ENCODE measurements at places on chromosomes 6 and 20.
A peak's percentile ranks its signal among the peaks of the same experiment; 100 is the strongest.

DNA sequence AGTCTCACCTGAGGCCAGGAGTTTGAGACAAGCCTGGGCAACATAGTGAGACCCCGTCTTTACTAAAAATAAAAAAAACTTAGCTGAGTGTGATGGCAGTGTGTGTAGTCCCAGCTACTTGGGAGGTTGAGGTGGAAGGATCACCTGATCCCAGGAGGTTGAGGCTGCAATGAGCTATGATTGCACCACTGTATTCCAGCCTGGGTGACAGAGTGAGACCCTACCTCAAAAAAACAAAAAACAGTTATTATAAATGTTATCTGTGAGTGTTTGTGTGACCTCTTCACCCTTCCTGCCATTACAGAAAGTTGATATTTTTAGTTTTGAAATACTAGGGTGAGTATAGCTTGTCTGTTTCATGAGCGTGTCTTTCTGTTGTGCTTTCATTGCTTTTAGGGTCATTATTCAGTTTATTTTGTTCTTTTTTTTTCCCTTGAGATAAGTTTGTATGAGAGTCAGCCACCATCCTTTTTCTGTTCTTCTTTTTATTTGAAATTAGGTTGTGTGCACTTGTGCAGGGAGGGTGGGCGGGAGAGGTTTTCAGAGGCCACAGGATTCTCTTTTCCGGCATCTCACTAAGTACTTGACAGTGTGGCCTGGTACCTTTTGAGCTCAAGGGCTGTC is 26.2 kb downstream of the CDYL start:
- no peak for DNase-seq

- no peak for DNase-seq
Observed at GRCh38 chr20:5065166-5065878, 54.4 kb downstream of the PCNA start.

DNA sequence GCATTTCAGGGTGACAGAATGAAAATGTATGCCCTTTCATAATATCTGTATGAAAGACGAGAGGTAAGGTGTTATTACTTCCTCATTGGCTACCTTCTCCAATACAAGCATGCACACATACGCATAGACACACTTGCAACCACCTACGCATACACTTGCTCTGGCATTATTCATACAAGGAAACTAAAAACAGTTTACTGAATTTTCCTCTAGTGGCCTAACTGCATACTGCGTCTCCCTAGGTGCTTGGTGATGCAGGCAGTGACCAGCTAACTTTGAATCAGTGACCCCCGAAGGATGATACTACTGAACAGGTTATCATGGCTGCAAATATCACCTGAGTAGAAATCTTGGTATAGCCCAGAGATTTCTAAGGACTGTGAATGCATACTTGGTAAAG is 593.1 kb downstream of the PKHD1 start:
- DNase-seq = no peak

- no peak for DNase-seq
Observed at GRCh38 chr6:72826037-72826436, 204.2 kb downstream of the KCNQ5 start.

DNA sequence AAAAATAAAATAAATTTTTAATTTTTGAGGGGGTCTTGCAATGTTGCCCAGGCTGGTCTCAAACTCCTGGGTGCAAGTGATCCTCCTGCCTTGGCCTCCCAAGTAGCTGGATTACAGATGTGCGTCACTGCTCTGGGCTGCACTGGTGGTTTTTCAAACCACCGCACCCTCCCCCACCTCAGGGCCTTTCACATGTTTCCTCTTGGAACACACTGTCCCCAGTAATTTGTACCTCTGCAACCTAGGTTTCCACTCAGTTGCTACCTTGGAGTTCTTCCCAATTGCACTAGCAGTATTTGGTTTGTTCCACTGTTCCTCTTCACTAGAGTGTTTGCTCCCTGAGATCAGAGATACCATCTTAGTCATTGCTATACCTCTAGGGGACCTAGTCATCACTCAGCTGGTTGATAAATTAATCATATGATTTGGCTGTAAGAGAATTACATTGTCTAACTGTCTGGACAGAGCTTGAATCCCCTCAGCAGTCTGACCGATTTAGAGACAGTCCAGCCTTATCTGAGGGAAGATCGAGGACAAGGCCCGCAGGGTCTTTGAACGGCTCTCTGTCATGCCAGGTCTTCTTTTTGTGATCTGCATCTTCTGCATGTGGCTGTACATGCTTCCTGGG is 32.0 kb downstream of the CEP43 start:
- no peak for DNase-seq

DNA sequence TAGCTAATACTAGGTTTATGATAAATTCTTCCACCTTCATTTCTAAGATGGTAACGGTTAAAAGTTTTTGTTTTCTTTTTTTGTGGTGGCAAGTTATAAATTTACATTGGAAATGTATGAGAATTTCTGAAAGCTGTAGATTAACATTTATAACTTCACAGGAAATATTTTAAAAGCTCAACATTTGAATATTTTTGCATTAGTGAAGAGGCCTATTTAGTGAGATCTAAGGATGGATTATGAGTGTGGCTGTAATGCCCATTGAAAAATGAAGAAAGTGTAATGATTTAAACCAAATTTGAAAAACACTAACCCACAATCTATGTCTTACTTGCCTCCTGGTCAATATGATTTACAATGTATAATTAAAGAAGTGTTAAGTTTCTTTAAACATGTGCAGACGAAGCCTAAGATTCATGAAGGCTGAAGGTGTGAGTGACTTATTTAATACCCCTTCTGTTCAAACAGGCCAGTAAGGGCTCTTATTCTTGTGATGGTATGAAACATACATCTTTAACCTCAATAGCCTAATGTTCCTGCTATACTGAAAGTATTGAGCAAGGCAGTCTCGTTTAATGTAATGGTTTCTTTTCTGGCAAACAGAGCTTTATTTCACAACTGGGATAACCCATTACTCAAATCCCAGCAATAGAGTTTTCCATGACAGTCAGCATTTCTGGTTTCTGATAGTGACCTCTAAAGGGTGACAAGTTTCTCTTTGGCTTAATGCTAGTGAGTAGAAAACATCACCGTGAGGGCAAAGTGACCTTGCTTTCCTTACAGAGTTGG is 13.2 kb downstream of the HDGFL1 start:
- DNase-seq = no peak

- no peak for DNase-seq
Observed at GRCh38 chr6:128202169-128202765, 301.4 kb upstream of the THEMIS start.

GRCh38 chr6:381742-382461 is 9.7 kb upstream of the IRF4 start:
- DNase-seq = no peak

DNA sequence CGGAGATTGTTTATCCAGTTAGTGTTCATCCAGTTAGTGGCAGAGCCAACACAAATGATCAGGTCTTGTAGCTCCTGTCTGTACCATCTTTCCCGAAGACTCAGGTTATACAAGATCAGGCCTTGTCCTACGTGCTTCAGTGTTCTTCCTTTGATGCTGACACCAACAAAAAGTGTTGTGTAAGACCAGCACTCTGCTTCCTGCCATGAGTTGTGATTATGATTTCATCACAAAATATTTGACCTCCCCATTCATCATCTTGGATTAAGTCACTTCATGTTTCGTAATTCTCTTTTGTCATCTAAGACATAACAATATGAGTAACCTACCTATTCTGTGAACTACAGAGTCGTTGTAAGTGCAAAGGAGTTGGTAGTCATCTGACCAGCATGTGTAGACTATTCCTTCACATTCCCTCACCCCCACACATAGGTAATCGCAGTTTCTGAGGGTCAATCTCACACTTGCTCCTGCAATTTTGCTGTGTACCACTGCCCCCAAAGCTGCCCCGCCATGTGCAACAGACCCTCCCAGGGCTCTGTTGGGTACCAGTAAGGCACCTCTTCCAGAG is 135.6 kb upstream of the SLC22A23 start:
- no peak for DNase-seq

DNA sequence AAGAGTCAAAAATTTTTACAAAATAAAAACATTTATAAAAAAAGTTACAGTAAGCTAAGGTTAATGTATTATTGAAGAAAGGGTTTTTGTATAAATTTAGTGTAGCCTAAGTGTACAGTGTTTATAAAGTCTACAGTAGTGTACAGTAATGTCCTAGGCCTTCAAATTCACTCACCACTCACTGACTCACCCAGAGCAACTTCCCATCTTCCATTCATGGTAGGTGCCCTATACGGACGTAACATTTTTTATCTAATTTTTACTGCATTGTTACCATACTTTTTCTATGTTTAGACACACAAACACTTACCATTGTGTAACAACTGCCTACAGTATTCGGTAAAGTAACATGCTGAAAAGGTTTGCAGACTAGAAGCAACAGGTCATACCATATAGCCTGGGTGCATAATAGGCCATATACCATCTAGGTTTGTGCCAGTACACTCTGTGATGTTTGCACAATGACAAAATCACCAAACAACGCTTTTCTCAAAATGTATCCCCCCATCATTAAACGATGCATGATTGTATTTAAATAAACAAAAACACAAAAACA is 6.0 kb downstream of the MTFR2 start:
- no peak for DNase-seq

- no peak for DNase-seq
Observed at GRCh38 chr6:169289619-169290339, 36.1 kb upstream of the THBS2 start.

DNA sequence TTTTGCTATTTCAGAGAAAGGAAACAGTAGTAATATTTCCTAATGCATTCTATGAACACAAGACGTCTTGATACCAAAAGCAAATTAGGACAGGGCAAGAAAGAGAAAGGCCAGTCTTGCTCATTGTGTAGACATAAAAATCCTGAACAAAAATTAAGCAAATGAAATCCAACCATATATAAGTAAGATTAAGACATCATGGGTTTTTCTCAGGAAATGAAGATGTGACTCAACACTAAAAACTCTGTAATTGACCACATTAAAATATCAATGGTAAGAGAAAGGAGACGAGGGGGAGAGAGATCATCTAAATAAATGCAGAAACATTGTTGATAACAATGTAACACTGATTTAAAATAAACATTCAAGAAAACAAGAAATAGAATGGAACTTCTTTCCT is 205.4 kb downstream of the SOD2 start:
- no peak for DNase-seq

DNA sequence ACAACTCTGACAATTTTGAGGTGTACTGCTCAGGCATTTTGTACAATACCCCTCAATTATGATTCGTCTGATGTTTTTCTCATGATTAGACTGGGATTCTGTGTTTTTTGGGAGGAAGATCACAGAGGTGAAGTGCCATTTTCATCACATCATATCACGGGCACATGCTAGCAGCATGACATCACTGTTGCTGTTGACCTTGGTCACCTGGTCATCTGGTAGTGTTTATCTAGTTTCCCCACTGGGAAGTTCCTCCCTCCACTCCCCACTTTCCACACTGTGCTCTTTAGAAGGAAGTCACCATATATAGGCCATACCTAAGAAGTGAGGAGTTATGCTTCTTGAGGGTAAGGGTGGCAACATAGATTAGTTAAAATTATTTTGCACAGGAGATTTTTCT is 20.8 kb downstream of the GCM2 start:
- no peak for DNase-seq

GRCh38 chr20:37703035-37703845 is 9.4 kb downstream of the CTNNBL1 start:
- DNase-seq = no peak

- DNase-seq = no peak
Observed at GRCh38 chr6:122918714-122919113, 77.3 kb upstream of the CLVS2 start.

GRCh38 chr6:136790411-136791295 is 1.6 kb downstream of the MAP3K5 start:
- DNase-seq = no peak

- DNase-seq = no peak
Observed at GRCh38 chr20:32605167-32605656, 20.1 kb upstream of the NOL4L start.

GRCh38 chr20:1588533-1589460 is 31.0 kb downstream of the SIRPB1 start:
- no peak for DNase-seq

DNA sequence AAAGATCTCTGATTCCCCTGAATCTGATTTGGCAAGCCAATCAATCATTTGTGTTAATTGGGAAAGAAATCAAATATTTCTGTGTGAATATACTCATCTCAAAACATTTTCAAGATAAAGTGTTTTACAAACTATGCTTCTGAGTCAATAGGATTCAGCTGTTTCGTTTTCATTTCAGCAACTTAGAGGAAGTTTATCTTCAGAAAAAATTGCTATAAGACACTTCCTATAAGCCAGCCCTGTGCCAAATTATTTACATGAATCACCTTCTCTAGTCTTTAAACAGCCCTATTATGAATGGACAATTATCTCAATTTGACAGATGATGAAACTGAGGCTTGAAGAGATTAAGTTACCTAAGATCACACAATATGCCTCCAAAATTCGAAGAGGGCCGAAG is 10.9 kb downstream of the DEFB129 start:
- DNase-seq = no peak

- DNase-seq = no peak
Observed at GRCh38 chr6:11366183-11366933, 133.9 kb upstream of the NEDD9 start.

- no peak for DNase-seq
Observed at GRCh38 chr20:36051318-36052116, 83.1 kb downstream of the CNBD2 start.

DNA sequence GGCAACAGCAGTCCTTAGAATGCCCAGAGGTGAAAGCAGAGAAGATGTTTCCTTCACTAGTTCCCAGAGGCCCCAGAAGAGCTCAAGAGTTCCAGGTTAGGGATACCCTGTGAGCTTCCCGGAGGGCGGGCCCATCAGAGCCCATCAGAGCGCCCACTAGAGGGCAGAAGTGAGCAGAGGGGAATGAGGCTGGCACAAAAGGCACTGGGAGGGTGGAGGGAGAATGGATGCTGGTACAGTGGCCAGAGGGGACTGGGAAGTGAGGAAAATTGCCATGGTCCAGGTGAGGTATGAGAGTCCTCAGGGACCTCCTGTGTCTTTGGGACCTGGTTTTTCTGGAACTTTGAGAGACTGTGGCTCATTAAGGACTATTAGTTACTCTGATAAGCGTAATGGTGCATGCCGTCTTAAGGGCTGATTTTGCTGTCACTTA is 57.3 kb downstream of the LINC00237 start:
- DNase-seq = peak; percentile 31

- DNase-seq = no peak
Observed at GRCh38 chr20:19185083-19185482, 27.4 kb upstream of the SLC24A3 start.

DNA sequence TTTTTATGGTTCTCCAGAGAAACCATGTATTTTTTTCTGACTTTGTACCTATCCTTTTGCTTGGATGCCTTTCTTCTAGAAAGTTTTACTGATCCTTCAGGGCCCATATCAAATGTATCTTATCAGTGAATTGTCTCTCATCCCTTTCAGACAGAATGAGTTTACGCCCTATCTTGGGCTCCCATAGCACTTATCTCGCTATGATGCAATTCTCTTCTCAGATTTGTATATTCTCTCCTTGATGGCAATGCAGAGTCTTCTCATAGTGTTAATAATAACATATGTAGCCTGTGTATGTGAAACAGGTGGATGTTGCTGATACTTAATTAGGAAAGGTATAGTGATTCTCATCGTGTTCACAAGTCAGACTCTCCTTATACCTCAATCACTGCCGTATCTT is 336.2 kb downstream of the UTRN start:
- DNase-seq = no peak

- no peak for DNase-seq
Observed at GRCh38 chr20:24584538-24585356, 115.3 kb downstream of the SYNDIG1 start.
